ENCODE measurements at places on chromosomes 16 and 17. TPM values are rescaled to one million over a fixed set of nuclear protein-coding genes. Genes with fewer than 3 reads are reported as not detected.

The LITAFD gene
- not detected for total RNA-seq

The KRTAP4-3 gene
- not detected for total RNA-seq

DNA sequence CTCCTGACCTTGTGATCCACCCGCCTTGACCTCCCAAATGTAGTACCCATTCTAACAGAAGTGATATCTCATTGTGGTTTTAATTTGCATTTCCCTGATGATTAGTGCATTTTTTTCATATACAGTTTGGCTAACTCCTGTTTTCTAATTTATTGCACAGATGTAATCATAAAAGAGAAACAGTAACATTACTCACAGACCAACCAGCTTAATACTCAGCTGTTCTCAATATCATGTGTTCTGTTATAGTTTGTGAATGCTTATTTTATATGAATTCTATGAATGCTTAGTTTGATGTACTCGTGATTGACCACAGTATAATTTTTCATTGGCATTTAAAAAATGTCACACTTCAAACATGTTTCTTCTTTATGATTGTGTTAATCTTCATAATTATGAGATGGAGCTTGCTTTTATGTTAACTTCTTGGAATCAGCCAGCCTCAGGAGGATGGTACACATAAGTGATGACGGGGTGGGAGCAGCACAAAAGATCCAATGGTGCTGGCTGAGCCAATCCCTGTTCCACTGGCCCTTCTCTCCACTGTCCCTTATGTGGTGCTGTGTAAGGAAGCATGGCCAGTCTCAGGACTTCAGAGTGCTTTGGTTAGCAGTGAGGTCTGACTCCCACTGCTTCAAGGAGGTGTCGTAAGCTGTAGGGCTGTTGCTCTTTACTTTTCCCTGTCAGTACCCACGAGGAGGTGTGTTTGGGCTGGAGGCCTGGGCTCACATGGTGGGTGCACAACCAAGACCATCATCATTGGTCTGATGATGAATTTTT lies 191.0 kb downstream of the SPECC1 start:
- no peak overlapping the region for H3K27ac ChIP-seq
- no peaks in the 10 kb centered on the region for H3K36me3 ChIP-seq
- no peaks in the 10 kb centered on the region for H3K4me1 ChIP-seq
- H3K27me3 ChIP-seq, result no peaks in the 10 kb centered on the region
- no peak overlapping the region for H3K4me3 ChIP-seq

The EVI2B gene
- 74.9 TPM for total RNA-seq

- H3K27me3 ChIP-seq, result peaks cover 30% of the 10 kb centered on the region
- no peak overlapping the region for H3K27ac ChIP-seq
- H3K4me1 ChIP-seq, result peaks cover 3% of the 10 kb centered on the region
- no peak for DNase-seq
Measured at GRCh38 chr16:22948058-22948602, 134.2 kb downstream of the HS3ST2 start.

GRCh38 chr16:64090327-64090726 lies 1031.5 kb downstream of the CDH11 start:
- H3K4me3 ChIP-seq, result no peak overlapping the region
- H3K27me3 ChIP-seq, result no peaks in the 10 kb centered on the region
- DNase-seq, result no peak
- no peak overlapping the region for H3K27ac ChIP-seq
- no peaks in the 10 kb centered on the region for H3K36me3 ChIP-seq
- H3K4me1 ChIP-seq, result no peaks in the 10 kb centered on the region

DNA sequence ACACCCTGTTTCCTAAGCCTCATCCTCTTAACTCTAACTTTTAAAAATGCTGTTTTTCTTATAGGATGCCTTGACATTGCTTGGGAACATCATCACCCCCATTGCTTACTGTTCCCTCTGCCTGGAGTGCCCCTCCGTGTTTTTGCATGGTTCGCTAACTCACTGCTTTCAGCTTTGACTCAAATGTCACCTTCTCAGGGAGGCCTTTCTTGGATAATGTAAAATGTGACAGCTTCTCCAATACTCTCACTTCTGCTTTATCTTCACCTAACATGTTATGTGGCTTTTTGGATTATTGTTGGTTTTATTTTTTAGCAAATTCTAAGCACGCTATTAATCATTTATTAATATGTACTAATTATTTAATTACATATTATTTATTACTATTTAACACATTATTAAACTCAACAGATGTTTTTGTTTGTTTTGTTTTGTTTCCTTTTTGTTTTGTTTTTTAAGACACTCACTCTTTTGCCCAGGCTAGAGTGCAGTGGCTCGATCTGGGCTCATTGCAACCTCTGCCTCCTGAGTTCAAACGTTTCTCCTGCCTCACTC lies 3.8 kb downstream of the CRYM start:
- peaks cover 52% of the 10 kb centered on the region for H3K27me3 ChIP-seq
- peaks cover 3% of the 10 kb centered on the region for H3K4me1 ChIP-seq
- H3K27ac ChIP-seq, result no peak overlapping the region
- DNase-seq, result no peak

GRCh38 chr16:4115949-4116318 lies 308 bp downstream of the ADCY9 start:
- H3K36me3 ChIP-seq, result peaks cover 11% of the 10 kb centered on the region
- peak overlapping the region; percentile 71 for H3K4me3 ChIP-seq
- H3K27ac ChIP-seq, result no peak overlapping the region

Measured in activated CD4-positive, alpha-beta T cell treated with anti-CD3 and anti-CD28 coated beads, Interleukin-2, amount 10 ng/mL, durations not matched to agents 7 days and 5 days (primary cell).